GM03348 (cell line): ENCODE measurements at places on chromosomes 12 and 14.

- no peak for DNase-seq
Observed at GRCh38 chr12:2686280-2686646, 108.5 kb upstream of the FKBP4 start.

DNA sequence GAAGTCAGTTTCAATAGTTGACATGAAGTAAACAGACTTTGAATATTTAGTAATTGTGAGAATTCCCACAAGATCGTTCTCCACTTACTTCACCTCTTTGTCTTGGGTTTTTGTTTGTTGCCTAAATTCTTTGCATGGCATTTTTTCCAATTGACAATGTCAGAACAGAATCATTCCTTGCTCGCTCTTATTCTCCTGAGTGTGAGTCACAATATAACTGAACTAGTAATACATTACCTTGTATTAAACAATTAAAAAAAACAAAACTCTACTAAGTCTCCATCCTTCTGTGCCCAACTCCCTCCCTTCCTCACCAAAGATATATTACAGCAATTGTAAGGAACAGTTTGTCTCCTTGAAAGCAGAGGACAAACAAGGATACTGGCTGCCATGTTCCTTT is 638.8 kb upstream of the NOVA1 start:
- DNase-seq, result no peak

DNA sequence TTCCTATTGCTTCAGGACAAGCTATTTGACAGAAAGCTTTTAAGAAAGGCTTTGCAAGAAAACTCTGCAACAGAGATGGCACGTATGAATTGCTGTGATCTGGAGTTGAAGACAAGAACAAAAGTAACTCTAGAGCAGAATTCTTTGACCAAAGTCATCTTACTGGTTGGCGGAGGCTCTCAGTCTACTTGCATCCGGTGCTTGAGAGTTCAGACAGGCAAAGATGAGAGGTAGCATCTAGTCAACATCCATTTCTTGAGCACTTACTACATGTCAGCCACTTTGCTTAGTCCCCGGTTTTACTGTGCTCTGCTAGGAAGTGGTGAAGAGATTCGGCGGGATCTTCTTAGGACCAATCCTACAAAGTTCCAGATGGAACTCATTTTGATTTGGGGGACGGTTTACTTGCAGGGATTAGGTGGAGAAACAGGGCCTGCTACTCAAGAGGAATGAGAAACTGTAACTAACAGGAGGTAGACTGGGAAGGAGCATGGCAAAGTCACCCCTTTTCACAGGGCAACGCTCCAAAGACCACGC is 404 bp upstream of the CCDC91 start:
- DNase-seq, result no peak

DNA sequence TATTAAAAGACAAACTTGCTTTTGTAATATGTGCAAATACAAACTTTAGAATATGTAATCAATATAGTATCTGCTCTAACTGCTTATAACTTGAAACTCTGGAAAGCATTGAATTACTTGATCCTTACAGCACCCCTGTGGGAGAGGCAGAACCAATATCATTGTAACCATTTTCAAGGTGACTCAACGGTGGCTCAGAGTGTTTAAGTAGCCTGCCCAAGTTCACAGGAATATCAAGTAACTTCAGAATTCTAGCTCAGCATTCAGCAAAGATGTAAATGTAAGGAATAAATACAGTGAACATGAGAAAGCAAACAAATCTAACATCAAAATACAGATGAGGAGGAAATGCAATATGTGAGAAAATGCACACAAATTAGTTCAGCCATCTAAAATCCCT is 264.6 kb downstream of the NELL2 start:
- DNase-seq, result no peak

DNA sequence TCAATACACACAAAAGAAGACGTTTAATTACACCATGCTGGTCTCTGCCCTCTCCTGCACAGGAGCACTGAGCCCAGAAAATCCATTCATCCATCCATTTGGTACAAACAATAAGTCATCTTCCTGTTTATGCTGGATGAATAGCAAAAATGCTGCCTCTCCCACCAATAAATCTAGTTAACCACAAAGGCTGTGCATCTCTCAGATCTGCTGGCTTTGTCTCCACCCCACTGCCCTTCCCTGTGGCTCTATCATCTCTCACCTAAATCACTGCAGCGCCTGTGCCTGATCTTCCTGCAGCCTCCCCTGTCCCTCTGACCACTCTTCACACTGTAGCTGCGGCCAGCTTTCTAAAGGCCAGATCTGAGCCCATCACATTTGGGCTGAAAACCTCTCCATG is 72.9 kb upstream of the DDX11 start:
- peak; percentile 44 for DNase-seq

DNA sequence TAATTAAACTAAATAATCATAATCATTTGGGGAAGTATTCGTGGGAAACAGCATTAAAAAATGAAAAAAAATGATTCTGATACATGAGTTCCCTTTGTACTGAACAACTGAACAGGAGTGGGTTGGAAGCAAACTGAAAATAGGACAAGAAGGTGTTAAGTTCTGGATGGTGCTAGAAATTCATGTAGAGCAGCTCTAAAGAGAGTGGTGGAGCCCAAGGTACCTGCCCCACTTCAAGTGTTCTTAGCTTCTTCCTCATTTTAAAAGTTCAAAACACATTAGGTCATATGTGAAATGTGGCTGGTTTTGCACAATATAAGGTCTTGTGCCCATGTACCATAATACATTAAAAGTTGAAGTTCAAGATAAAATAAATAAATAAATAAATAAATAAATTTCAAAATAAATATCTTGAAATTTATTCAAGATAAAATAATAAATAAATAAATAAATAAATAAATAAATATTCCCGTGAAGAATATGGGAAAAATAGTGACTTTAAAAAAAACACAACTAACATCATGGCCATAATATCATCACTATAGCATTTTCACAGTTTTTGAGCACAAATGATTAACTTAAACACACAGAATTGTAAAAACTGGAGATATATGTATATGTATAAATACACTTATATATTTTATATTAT is 191.5 kb upstream of the PRKD1 start:
- DNase-seq, result no peak

GRCh38 chr14:78363008-78363407 is 192.8 kb downstream of the NRXN3 start:
- no peak for DNase-seq

DNA sequence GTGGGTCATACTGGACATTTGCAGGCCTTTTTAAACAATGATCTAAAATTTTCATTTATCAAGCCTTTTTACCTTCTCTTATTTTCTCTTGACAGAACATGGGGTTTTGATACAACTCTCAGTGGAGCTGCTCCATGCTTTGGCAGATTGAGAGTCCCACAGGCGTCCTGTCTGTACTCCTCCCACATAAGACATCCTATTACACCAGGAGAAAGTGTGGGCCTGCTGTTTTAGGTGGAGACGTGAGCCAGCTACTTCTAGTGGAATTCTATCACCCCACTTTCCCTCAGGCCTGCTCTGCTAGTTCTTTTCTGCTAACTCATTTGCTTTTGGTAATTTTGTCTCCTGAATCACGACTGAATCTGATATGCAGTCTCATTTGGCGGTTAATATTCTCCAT is 33.5 kb upstream of the NRXN3 start:
- no peak for DNase-seq

GRCh38 chr12:90964616-90965015 is 9.6 kb upstream of the CCER1 start:
- no peak for DNase-seq

- DNase-seq, result no peak
Observed at GRCh38 chr12:68885381-68885780, 47.6 kb downstream of the CPM start.

- no peak for DNase-seq
Observed at GRCh38 chr14:69941768-69942742, 62.8 kb downstream of the SMOC1 start.

GRCh38 chr12:20390846-20391245 is 22.5 kb downstream of the PDE3A start:
- no peak for DNase-seq

DNA sequence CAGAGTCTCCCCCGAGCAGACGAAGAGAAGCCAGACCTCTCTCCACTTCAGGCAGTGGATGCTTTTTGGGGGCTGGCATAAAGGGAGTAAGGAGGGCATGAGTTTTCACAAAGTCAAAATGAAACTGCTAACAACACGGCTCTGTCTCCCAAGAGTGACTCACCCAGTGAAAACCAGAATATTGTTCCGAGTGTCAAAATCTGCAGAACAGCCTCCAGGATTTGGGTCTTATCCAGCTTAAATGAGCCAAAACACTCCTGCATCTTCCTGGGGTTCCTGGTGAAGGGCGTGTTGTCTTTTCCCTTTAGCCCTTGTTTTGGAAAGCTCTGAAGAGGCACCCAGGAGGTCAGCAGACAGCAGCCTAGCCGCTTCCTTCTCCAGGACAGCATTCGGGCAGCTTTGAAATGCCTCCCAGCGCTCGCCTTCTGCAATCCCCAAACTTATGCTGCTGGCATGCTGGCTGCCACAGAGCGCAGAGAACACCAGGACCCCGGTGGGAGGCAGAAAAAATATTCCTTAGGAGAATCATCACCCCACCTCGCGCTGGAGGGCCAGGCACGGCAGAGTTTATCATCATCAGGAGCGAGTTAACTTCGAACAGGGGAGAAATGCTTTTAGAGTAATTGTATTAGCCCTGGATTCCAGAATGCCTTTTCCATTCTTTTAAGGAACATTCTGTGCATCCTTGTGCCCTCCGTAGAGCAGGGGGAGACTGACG is 117.7 kb upstream of the NCOR2 start:
- DNase-seq, result peak; percentile 74

GRCh38 chr14:105508601-105509000 is 17.6 kb downstream of the TEDC1 start:
- DNase-seq, result no peak

- DNase-seq, result peak; percentile 95
Observed at GRCh38 chr12:123043536-123044001, 63.1 kb downstream of the ARL6IP4 start.

DNA sequence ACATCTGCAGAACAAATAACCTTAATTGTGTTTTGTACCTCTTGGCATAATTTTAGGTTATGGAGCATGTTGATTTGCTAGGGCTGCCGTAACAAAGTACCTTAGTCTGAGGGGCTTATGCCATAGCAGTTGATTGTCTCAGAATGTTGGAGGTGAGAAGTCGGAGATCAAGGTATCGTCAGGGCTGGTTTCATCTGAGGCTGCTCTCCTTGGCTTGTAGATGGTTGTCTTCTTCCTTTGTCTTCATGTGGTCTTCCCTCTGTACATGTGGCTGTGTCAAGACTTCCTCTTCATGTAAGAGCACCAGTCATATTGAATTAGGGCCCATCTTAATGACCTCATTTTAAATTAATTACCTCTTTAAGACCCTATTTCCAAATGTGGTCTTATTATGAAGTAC is 64.4 kb upstream of the PTHLH start:
- no peak for DNase-seq

DNA sequence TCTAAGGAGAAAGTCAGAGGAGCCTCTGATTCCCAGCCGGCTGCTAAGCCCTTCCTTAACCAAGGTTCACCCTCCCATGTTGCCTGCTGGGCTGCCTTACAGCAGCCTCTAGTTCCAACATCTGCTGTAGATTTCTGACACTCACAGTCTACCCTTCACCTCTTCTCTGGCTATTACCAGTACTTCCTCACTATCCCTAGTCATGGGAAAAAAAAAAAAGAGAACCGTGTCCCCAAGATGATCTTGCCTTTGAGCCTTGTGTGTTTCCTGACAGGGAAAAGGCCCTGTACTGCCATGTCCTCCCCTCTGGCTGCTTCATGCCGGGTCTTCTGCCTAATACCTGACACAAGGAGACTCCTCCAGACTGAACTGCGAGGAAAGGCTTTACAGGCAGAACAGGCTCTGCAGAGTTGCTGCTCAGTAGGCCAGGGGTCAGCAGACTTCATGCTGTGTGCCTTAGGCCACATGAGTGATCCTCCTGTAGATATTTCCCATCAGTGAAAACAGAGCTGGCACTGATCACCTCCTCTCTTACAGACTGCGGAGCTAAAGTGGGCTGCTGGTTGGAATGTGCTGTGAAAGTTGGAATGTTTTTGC is 46.8 kb downstream of the PRKCH start:
- DNase-seq, result no peak

GRCh38 chr12:128970941-128971340 is 117.7 kb downstream of the GLT1D1 start:
- no peak for DNase-seq

DNA sequence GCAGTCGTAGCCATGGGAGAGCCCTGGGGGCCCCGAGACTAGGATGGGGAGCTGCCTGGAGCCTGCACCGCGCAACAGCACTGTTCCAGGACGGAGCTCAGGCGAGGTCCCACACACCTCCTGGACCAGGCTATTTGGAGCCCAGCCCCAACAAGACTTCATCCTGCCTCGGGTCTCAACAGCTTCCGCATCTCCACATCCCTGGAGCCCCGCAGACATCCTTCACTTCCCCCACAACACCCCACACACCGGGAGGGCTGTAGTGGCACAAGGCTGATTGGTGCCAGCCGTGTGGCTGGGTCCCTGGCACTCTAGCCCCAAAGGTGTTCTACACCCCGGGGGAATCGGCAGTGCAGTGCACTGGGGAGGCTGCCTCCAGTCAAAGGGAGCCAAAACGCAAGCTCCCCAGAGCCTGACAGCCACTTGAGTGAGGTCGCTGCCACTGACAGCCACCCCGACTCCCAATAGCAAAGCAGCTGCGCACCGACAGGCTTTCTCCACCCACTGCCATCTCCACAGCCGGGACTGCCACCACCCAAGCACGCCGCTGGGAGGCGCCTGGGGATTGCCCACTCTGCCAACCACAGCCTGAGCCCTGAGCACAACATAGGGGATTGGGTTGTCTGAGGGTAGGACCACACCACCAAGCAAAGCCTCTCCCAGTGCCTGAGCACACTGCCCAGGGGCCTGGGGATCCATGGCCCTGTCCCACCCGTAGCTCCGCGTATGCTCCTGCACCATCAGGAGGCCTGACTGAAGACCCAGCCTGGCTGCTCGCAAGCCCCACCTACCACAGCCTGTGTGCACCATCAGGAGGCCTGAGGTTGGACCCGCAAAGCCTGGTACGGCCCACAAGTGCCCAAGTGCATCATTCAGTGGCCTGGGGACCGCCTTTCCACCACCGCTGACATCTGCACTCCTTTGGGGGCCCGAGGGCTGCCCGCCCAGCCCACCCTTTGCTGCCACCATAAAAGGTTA is 13.2 kb upstream of the KLRF1 start:
- peak; percentile 86 for DNase-seq

DNA sequence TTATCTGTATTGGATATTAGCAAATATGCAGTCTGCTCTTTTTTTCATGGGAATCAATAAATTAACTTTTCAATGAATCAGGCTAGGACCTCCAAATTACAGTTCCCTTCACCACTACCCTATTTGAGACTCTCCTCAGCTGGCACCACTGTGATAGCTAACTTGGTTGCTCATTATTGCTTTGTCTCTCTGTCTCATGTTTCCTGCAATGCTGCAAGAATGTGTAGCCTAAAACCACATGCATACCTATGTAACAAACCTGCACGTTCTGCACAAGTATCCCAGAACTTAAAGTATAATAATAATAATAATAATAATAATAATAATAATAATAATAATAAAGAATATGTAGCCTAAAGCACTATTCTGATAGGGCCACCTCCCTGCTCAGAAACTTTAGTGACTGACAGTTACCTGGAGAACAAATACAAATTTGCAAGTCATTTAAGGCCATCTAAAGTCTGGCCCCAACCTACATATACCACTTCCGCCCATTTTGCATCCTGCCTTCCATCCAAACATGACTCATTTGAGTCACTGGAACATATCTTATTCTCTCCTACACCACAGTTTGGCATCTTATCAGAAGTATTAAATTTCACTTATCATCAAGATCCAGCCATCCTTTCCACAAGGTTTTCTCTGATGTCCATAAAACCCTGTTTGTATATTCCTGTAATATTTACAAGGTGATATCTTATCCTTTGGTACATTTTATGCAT is 215.1 kb downstream of the LRRK2 start:
- no peak for DNase-seq

GRCh38 chr14:50344116-50344775 is 32.1 kb downstream of the DMAC2L start:
- no peak for DNase-seq
